GM10248 (cell line): ENCODE measurements at places on chromosomes 12 and 14.
A peak's percentile ranks its signal among the peaks of the same experiment; 100 is the strongest.

- DNase-seq, result peak; percentile 87
These were observed at the start of gene CDH24 for GRCh38 chr14:23056956-23057756. Gene CDH24, minus strand, starts transcription at chr14:23057520. Its CDS starts 1,787 bp downstream, at chr14:23055733.

DNA sequence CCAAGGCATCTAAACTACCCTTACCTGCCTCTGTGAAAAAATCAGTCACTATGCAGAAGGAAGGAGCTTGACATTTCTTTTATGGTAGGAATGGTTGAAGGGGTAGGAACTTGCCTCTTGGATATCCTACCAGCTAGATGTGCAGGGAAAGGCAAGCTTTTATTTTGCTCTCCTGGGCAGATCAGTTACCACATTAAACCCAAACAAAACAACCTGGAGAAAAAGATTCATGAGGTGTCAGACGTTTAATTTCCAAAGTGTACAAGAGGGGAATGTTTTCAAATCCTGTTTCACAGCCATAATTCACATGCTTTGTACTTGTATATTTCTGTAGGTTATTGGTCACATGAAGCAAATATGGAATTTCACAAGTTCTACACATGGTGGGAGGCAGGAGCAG is 67.0 kb upstream of the IFNG-AS1 start:
- no peak for DNase-seq

DNA sequence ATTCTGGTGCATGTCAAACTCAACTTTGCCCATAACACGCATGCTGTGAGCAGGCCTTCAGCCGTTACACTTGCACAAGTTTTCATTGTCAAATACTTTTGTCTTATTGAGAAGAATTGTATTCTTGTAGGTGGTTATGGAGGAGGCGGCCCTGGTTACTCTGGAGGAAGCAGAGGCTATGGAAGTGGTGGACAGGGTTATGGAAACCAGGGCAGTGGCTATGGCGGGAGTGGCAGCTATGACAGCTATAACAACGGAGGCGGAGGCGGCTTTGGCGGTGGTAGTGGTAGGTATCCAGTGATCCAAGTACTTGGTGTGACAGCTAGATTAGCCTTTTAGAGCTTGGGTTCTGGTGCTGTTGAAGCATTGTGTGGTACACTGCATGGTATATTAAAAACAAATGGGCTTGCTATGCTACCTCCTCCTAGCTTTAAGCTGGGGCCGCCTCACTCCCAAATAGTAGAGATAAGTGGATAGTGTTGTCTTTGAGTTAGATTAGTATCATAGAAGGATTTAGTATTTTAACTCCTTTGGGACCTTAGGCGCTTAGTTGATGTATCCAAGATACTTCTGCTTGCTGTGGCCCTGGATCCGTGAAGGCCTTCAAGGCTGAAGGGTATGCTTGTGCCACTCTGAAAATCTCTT is 2.5 kb downstream of the HNRNPA1 start:
- no peak for DNase-seq

GRCh38 chr12:121238604-121239350 is 28.8 kb downstream of the P2RX4 start:
- DNase-seq, result no peak

GRCh38 chr12:68040450-68041075 is 51.3 kb downstream of the IFNG-AS1 start:
- peak; percentile 67 for DNase-seq

- DNase-seq, result no peak
These were observed 116.4 kb downstream of the SLC2A13 start for GRCh38 chr12:39989501-39989900.

DNA sequence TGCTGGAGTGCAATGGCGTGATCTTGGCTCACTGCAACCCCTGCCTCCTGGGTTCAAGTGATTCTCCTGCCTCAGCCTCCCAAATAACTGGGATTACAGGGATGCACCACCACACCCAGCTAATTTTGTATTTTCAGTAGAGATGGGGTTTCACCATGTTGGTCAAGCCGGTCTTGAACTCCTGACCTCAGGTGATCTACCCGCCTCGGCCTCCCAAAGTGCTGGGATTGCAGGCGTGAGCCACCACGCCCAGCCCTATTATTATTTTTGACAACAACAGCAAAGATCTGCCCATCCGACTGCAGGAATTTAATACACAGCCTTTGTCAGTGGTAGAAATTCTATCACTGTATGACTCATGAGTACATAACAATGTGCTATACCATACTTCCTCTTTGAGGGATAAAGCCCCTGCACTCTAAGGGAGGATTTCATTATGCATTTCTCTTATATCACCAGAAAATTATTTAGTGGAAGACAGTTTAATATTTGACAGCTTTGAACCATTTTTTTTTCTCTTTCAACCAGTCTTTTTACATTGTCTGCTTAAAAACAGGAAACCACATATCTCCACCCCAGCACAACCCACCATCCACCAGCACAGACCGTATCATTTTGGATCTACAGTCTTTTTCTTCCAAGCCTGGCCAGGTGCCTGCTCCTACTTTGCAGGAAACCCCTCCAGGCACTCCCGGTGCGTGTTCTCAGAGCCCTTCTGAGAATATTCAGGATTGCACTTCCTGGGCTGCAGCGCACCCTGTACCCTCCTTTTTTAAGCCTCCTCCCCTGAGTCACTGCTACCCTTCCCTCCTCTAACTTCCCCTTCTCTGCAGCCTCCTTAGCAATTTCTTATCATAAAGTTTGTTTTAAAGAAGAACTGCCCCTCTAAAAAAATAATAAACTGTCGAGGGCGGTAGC is 594 bp downstream of the ARHGDIB start:
- no peak for DNase-seq

GRCh38 chr12:123787466-123787865 is 25.4 kb downstream of the DNAH10 start:
- no peak for DNase-seq

- no peak for DNase-seq
These were observed 62.4 kb downstream of the SCN8A start for GRCh38 chr12:51653431-51653830.

DNA sequence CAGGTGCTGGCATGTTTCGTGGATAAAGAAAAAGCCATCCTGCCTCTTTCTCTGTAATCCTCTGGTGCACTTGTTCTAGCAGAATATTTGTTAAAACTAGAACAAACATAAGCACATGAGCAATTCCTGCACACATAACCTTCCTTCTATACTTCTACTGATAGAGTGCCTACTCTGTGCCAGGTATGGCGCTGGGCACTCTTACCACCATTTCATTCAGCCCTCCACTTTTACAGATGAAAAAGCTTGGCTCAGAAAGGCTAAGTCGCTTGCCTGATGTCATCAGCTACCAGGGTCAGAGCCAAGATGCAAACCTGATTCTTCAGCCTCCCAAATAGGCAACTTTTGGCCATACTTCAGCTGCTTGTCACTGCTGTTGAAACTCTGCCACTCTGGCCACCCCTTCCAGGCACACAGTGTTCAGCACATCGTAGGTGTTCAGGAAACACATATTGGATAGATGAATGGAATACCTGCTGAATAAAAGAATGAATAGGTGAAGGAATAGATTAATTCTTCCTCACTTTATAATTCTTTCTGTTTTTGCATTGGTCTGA is 10.0 kb upstream of the C14orf132 start:
- no peak for DNase-seq

DNA sequence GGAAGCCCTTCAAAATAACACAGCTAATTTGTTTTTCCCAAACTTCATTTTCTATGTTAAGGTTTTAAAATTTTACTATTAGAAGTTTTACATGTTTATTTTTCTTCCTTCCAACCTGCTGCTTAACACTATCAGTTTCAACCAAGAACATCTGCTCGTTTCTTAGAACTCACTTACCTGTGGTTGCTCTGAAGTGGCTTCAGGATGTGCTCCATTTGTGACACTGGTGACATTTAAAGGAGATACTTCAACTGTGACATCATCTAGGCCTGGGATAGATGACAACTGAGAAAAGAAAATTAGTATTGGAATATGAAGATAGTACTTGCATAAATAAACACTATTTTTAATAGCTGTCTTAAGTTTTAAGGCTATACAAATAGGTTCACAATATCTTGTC is 17.9 kb downstream of the WASHC3 start:
- DNase-seq, result peak; percentile 18

GRCh38 chr14:47993883-47994282 is 318.5 kb upstream of the MDGA2 start:
- no peak for DNase-seq

DNA sequence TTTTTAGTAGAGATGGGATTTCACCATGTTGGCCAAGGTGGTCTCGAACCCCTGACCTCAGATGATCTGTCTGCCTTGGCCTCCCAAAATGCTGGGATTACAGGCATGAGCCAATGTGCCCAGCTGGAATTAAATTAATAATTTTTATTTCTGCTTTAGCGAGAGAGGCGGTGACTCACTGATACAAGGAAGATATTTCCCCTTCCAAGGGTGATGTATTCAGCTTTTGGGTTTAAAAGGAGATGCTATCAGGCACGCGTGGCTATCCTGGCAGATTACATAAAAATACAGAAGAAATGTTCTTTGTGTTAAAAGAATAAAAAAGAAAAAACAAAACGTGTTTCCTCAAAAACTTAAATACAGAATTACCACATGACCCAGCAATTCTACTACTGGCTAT is 12.4 kb upstream of the P2RX7 start:
- DNase-seq, result no peak

DNA sequence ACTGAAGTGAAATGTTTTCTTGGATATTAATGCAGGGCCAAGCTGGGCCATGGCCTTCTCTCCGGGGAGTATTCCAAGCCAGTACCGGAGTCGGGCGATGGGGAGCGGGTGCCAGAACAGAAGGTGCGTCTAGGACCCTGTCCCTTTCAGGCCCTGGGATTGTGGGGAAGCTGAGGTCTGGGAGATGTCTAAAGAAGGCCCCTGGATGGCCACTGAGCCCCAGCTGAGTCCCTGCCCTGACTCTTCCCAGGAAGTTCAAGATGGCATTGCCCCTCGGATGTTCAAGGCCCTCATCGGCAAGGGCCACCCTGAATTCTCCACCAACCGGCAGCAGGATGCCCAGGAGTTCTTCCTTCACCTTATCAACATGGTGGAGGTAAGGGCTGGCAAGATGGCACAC is 7.2 kb upstream of the TPI1 start:
- no peak for DNase-seq

DNA sequence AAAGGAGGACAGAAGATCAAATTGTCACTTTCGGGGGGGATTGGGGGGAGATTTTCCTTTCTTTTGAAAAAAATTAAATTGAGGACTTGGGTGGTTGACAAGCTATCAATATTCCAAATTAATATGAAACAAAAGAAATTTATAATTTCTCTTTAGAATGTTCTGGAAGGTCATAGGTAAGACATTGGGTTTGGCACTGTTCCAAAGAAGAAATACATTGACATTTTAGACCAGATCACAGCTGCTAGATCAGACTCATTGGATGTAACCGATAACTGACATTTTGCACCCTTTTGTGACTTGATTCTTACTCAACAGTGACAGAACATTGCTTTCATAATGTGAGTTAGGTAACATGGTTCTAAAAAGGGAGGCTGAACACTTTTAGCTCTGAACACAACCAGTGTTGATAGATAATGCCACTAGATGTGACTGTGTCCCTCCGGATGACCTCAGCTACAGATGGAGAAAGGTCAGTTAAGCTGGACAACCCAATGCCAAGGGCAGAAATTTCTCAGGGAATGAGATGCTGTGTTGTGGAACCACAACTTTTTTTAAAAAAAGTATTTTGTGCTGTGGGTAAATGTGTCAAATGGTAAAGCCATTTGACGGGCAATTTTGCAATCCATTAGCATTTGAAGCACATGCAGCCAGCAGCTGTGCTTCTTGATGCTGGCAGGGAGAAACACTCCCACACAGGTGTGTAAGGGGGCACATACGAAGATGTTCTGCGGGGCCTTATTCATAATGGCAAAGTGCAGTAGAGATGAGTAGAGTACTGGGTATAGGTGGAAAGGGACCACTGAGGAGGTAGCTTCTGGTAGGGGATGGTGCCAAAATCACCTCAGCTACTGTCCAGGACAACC is 62.9 kb downstream of the RFX4 start:
- DNase-seq, result no peak

DNA sequence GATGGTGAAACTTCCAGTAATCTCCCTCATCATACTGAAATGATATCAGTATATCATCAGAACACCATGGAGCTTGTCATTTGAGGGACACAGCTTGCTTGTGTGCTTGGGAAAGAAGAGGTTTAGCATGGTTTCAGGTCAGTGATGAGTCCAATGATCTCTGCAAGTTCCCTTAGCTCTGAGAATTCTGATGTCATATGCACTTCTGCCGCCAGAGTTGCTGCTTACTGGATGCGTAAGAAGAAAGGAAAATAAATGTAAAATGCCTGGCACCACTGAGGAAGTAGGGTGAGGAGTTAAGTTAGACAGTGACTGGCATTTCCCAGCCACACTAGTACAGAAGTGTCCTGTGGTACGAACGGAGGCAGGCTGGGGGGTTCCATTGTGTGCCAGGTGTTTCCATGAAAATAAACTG is 22.6 kb downstream of the PRKCH start:
- DNase-seq, result no peak

GRCh38 chr12:6288235-6288634 is 22.2 kb upstream of the PLEKHG6 start:
- no peak for DNase-seq

DNA sequence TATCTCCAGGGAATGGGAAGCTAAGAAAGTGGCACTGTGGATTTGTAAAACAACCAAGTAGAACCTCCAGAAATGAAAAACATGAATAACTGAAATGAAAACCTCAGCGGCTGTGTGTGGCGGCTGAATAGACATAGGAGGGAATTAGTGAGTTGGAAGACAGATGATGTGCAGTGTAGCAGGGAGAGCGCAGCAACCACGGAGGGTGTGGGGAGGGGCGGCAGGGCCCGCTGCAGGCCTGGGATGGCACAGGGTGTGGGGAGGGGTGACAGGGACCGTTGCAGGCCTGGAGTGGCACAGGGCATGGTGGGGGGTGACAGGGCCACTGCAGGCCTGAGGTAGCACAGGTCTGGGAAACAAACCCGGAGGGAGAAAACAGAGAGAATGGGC is 51.1 kb downstream of the BEGAIN start:
- DNase-seq, result no peak

DNA sequence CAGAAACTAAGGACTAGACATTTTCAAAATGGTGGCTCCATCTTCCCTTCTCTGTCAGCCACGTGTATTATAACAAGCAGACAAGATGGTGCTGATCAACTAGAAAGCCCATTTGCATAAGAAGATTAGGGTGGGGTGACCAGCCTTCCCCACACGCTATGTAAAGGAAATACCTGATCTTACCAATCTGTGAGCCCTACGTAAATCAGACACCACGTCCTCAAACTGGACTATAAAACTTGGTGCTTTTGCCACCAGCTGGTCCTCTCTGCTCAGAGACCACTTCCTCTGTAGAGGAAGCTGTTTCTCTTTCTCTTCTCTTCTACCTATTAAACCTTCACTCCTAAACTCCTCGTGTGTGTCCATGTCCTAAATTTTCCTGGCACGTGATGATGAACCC is 101.1 kb upstream of the PLEKHG7 start:
- DNase-seq, result no peak

- peak; percentile 77 for DNase-seq
These were observed 391.2 kb downstream of the RAD51B start for GRCh38 chr14:68210729-68211299.

- no peak for DNase-seq
These were observed 23.1 kb downstream of the GARIN6 start for GRCh38 chr12:99670635-99671034.

DNA sequence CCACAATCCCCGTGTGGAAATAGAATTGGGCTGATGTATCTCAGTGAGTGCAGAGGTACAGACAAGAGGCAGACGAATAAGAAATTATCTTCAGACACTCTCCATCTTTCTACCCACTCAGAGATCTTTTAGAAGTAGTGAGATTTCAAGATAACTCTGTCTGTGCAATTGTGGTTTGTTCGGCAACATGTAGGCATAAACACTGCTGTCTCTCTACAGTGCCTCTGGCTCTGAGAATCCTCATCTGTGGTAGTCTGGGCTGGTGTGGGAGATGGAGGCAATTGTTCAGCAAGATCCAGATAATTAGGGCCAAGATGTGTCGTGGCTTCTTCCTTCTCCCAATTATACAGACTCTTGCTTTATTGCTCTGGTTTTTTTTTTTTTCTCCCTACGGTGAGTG is 3.1 kb downstream of the HOXC13 start:
- DNase-seq, result no peak
